ENCODE measurements at places on chromosomes 3 and 15.

- DNase-seq, result no peak
Observed at GRCh38 chr3:23294770-23295387, 91.8 kb downstream of the UBE2E2 start.

DNA sequence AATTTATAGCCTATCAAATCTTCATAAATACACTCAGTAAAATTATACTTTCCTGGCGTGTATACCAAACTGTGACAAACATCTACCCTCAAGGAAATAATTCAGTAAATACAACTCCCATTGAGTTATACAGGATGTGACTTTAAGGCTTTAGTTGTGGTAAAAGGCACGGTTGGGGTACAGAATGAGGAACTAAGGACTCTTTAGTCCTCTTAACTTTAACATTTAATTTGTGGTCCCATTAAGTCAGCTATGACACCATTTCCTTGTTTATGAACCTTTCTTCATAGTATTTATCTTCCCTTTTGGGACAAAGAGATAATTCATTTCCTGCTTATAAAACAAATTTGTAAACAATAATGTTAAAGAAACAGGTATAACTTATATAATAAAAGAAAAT, 30.2 kb downstream of the IFT80 start:
- no peak for DNase-seq

DNA sequence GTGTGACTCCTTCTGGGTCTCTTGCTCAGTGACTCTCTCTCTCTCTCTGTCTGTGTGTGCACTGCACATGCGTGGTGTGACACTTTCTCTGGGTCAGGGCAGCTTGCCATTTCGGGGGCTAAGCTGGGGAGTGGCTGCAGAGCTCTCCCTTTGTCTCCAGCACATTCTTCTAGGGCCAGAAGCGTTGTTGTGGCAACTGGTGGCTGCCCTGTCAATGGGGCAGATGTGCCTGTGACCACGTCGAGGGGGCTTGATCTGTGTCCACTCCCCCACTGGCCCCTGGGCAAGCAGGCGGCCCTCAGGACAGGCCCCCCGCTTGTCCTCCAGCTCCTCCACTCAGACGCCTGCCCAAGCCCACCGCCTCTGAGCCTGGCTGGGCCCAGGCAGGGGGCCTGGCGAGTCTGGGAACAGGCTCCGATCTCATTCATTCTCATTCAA, 67.8 kb downstream of the WNT7A start:
- DNase-seq, result no peak

- no peak for DNase-seq
Observed at GRCh38 chr3:177149106-177149505, 48.2 kb downstream of the TBL1XR1 start.

GRCh38 chr3:197485143-197485542, 70.6 kb downstream of the BDH1 start:
- DNase-seq, result no peak

DNA sequence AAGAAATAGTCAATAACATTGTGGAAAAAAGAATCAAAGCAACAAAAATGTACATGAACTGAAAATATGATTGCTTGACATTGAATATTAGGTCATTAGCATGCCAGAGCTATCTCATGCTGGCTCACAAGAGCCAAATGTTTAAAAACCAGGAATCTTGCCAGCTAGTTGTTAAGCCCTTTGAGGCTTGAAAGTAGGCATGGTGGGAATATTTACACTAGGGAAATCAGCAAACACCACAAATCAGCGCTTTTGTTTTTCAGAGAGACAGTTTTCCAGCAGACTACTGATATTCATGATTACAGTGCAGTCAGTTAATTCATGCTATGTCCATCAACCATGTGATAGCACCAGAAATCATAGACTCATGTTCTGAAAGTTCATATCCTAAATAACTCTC, 144.8 kb downstream of the ARPP21 start:
- DNase-seq, result no peak

DNA sequence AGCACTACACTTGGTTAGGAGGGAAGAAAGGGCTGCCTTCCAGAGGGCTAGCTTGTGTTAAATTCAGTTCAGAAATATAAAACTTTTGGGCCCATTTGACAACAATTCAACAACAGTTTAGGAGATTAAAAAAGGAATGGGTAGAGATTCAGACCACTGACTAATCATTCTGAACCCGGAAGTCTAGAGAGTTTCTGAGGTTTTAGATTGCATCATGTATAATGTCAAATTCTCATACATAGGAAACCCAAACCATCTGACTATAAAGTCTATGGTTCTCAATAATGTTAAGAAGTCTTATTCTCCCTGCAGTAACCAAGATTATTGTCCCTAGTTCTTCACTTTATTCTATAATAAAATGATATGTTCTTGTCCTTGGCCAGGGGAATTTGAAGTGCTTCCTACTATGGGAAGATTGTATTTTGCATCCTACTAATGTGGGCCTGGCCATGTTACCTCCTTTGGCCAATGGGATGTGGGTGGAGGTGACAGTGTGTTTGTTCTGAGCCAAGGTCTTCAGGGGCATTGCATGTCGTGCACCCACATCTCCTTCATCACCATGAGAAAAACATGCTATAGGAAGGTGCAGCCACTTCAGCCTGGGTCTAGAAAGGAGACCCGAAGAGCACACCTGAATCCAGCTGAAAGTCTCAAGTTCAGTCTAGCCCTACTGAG, 66.4 kb upstream of the CCNL1 start:
- DNase-seq, result no peak

- DNase-seq, result no peak
Observed at GRCh38 chr15:40046721-40047414, 7.9 kb upstream of the SRP14 start.

DNA sequence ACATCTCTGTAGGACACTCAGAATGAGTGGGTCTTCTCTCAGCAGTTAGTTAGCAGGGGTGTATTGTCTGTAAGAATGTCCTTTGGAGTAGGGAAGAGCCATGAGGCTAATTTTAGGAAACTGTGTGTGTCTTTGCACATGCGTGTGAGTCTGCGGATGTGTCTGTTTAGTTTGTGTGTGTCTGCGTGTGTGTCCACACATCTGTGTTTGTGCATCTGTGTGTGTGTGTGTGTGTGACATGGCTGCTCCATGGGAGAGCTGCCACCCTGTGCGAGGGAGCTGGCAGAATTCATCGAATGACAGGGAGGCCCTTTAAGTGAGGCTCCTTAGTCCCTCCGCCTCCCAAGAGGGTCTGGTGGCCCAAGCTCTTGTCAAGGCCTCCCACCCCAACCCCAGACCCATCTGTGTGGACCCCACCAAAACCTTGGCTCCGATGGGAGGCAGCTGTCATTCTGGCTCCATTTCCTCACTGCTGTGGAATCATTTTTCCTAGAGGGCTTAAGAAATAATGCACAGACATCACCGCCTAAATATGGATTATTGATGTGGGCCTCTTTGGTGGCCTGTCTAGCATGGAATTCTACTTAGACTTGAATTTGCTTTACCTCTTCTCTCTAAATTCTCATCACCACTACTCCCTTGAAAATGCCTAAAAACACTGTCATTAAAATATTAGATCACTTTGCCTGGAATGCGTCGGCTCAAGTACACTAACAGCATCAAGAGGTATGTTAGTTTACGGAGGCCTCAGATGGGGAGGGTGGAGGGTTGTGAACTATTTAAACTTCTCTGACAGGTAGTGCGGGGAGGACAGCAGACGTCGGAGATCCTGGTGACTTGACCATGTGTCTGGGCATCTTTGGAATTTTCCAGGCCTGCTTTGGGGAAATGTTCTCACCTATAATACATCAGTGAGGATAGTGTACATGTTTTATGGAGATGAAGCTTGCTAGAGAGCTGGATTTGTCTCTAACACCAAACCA, 9.4 kb downstream of the ESYT3 start:
- no peak for DNase-seq

DNA sequence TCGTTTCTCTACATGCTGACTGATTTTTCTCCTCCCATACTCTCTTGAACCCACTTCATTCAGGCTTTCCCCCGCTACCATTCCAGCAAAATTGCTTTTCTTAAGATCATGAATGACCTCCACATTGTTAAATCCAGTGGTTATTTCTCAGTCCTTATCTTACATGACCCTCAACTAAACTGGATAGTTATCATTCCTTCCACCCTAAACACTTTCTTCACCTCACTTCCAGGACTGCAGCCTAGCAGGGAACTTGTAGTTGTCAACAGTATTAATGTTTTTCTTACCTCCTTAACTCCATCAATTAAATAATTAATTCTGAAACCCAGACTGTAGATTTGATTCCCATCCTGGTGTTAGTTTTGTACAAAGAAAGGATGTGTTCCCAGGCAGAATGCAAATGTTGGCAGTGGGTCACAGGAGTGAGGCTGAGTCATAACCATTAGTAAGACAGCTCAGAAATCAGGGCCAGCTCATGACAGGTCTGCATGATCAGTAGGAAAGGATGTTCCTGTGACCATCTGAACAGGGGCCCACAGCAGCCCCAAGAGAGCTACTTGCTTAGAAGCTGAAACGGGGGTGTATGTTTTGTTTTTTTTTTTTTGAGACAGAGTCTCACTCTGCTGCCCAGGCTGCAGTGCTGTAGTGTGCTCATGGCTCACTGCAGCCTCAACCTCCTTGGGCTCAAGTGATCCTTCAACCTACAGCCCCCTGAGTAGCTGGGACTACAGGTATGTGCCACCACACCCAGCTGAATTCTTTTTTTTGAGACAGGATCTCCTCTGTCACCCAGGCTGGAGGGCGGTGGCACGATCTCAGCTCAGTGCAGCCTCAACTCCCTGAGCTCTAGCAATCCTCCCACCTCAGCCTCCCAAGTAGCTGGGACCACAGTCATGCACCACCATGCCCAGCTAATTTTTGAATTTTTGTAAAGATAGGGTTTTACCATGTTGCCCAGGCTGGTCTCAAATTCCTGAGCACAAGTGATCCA, 9.1 kb downstream of the BCL2L10 start:
- no peak for DNase-seq

DNA sequence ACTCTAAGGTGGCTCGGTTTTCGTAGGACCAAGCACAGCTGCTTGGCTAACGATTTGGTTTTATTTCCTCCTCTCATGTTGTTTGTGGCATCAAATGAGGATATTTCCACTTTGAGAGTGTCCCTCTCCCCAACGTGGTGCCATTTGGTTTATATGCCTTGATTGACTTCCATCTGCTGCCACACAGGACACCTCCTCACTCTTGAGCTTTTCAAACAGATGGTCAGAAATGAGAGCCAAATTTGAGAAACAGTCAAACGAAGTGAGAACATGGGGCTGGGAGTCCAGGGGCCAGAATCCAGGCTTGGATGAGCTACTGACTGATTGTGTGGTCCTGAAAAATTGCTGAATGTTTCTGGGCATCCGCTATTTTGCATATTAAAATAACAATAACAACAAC, 43.5 kb downstream of the CEMIP start:
- DNase-seq, result no peak

DNA sequence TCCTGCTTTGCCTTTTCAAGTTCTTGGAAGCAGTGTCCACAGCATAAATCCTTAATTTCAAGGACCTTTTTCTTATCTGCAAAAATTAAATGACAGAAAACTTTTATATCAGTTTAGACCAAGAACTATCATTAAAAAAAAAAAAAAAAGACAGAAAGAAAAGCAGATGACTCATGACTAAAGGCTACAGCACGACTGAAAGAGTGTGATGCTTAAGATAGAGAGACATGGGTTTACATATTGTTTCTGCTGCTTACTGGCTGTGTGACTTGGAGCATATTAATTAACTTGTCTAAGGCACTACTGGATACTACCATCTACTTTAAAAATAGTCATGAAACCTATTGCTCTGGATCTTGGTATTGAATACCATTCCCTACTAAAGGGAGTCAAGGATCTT, 62.3 kb downstream of the CEP152 start:
- no peak for DNase-seq

- DNase-seq, result no peak
Observed at GRCh38 chr3:140375002-140375401, 302.9 kb upstream of the TRIM42 start.

GRCh38 chr3:47910777-47911440, 105.3 kb downstream of the MAP4 start:
- no peak for DNase-seq

DNA sequence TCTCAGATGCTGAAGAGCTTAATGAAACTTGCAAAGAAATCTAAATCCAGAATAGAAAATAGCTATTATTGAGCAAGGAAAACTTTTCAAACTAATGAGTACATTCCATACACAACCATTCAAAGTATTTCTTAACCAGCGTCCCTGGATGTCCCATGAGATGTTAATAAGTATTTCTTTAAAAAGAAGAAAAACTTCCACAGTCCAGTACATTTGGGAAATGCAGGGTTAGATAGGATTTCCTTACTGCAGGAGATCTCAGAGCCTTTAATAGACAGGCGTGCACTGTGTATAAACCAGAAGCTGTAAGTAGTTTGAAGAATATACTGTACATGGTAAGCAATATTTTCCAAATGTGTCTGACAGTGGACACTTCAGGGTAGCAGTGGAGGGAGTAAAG, 29.6 kb upstream of the BHLHE40 start:
- DNase-seq, result no peak

DNA sequence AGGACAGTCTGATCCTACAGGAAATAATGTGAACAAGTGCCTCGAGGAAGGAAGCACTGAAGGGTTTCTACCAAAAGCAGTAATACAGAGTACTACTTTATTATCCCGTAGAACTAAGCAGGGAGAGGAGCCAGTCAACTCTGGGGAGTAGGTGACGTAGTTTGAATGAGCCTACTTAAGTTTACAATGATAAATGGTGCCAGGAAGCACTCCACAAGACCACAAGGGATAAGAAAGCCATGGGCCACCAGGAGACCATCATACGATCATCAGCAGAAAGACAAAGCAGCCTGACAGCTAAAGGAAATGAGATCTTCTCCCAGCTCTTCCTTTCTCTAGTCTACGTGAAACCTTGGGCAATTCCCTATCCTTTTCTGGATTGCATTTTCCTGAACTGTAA, 27.3 kb downstream of the SST start:
- DNase-seq, result no peak

Measured in activated naive CD4-positive, alpha-beta T cell treated with anti-CD3 and anti-CD28 coated beads, Interleukin-2, amount 50 U/mL, for 16 hours (primary cell).